ENCODE measurements at places on chromosomes 7 and 10.

GRCh38 chr7:154917808-154918160, 85.1 kb downstream of the PAXIP1 start:
- no peak for DNase-seq

DNA sequence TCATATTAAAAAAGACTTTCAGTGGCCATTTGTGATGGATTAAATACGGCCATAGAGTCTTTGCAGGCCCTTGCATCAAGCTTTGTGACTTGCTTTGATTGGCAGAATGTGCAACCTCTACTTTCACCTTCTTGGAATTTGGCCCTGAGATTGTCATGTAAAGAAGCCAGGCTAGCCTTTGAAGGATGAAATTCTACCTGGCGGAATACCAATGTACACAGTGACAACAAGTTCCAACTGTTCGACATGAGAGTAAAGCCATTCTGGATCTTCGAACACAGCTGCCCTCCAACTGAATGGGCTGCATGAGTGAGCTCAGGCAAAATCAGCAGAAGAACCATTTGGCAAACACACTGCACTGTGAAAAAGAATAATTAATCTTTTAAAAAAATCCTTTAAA, 321.3 kb downstream of the PHF14 start:
- no peak for DNase-seq

GRCh38 chr10:74026428-74027015, 28.6 kb downstream of the VCL start:
- no peak for DNase-seq

DNA sequence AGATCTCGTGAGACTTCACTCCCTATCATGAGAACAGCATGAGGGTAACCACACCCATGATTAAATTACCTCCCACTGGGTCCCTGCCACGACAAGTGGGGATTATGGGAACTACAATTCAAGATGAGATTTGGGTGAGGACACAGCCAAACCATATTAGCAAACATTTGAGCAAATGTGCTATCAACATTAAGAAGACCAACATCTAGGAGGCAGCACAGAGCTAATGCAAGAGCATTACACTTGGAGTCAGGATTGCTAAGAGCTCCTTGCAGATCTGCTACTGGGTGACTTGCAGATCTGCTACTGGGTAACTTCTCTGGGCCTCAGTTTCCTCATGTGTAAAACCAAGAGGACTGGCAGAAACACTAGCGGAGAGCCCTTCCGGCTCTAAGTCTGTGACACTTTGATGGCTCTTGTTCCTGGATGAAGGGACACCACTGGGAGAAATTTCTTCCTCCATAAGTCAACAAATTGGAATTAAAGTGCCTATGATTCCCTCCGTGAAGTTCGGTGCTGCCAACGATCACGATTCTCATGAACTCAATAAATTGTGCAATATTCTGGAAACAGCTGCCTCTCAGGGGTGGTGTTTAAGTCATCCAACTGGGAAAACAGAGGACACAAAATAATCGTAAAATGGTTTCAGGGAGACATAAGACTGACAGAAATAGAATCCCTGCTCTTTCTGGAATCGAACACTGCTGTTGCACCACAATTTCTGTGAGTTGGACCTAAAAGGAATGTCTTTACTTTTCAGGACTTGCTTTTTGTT, 115.8 kb upstream of the ITGB1 start:
- peak; percentile 41 for DNase-seq

DNA sequence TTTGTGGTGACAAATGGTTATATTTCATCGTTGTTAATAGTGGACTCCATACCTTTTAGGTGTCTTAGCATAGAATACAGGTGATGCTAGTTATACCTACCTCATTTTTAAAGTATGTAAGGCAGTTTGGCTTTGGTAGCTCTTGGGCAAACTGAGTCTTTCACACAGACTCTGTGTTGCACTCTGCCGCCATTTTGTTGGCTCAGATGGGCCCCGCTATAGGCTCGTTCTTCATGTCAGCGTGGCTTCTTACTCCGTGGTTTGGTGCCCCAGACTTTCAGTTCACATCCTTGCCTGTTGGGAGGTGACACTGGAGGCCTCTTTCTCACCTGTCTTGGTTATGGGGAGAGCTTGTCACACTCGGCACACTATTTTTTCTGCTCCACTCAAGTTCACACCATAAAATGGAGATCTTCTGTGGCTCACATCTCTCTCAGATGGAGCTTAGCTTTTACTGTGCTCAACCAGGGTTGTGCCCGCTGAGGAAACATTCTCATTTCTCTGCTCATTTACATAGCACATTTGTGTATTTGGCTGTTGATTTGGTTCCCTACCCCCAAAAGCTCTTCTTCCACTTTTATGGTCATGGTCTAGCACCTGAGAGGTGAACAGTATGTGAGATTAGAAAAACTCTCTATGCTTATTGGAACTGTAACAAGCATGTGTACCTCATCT, 178.5 kb downstream of the ARID5B start:
- DNase-seq, result no peak

DNA sequence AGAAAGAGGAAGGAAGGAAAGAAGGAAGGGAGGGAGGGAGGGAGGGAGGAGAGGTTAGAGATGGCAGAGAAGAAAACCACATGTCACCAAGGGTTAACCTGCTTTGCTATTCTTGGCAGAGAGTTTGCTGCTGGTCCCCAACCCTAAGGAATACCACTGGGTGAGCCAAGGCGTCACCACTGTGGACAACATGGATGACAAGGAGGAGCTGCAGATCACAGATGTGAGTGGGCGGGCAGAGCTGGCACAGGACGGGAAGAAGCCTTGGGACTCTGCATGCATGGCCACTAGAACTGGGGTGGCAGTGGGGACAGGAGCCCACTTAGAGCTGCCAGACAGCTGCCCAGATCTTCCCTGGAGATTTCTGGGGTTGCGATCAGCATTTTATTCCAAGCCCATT, 17.2 kb upstream of the MYH16 start:
- no peak for DNase-seq

DNA sequence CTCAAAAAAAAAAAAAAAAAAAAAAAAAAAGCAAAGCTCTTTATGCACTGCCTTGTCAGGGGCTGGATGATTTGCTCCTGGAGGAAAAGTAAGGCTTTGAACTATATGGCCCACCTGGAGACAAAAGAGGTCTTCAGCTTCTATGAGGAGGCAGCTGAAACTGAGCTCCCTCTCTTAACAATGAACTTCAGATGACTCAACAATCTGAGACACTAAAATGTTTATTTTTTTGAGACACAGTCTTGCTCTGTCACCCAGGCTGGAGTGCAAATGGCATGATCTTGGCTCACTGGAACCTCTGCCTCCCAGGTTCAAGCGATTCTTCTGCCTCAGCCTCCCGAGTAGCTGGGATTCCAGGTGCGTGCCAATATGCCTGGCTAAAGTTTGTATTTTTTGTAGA, 36.7 kb downstream of the RAB19 start:
- DNase-seq, result no peak

- no peak for DNase-seq
These were observed 78.5 kb upstream of the CTTNBP2 start for GRCh38 chr7:117951691-117952280.

All from lung (tissue), 17 donors.